ENCODE measurements at places on chromosomes 11 and 22. TPM values are rescaled to one million over a fixed set of nuclear protein-coding genes. Genes with fewer than 3 reads are reported as not detected.

Gene THYN1
- total RNA-seq: 21.1 TPM

Gene CTSC
- 25.7 TPM for total RNA-seq

Gene PISD
- 16.0 TPM for total RNA-seq

Gene OTOG
- not detected for total RNA-seq

Gene ANO3
- 2.6 TPM for total RNA-seq

DNA sequence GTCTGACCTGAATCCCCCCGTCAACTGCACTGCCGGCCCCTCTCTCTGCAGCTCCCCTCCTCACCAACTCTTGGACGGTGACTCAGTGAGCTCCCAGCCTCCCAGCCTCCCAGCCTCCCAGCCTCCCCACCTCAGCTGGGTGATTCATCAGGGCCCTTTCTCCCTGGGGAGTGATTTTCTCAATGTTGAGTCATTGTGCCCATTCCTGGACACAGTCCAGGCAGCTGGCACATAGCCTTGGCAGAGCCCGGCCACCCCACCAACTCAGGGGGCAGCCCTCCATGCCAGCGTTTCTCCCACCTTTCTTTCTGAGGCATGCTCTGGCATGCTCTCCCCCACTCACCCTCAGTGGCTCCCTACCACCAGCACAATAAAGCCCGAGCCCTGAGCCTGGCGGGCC lies 30.7 kb downstream of the PDE2A start:
- no peak for DNase-seq

- no peak for DNase-seq
These were observed 47.1 kb upstream of the RCN1 start for GRCh38 chr11:32043737-32044136.

DNA sequence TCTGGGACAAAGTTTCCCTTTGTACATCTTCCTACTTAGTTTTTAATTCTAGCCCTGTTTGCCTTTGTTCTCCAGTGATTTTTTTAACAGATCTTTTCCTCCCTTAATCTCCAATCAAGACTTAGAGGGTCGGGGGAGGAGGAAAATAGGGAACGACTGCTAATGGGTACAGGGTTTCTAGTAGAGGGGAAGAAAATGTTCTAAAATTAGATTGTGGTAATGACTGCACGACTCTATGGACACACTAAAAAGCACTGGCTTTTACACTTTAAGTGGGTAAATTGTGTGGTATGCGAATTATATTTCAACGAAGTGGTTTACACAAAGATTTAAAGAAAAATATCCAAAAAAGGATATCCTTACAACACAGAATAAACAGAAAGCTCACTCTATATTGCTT lies 110.0 kb upstream of the SPON1 start:
- DNase-seq: no peak

GRCh38 chr11:59770319-59770718 lies 15.1 kb downstream of the STX3 start:
- no peak for DNase-seq

DNA sequence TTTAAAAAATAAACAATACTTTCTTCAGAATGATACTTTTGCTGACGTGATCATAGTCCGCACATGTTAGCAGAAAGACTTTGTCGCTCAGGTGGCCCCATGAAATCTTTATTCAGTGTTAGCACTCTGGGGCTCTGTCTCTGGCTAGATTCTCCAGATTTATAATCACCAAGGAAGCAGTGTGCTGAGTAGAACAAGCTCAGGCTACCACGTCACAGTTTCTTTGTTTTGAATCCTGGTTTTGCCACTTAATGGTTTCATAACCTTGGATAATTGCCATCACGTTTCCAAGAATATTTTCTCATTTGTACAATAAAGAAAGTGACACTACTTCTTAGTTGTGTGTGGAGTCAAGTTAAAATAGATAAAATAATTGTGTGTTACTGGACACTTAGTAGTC lies 3.9 kb upstream of the MUC15 start:
- DNase-seq: no peak

DNA sequence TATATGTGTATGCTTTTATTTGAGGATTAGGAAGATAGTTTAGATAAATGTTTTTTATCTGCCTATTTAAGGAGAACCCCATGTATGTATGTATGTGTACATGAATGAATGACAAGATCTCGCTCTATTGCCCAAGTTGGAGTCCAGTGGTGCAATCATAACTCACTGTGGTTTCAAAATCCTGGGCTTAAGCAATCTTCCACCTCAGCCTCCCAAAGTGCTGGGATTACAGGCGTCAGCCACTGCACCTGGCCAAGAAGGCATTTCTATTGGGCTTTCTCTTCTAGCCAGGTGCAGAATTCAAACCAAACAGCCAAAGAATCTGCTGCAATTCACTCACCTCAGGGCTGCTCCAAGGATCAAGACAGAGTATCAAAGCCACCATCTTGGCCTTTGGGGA lies 25.5 kb upstream of the DGKZ start:
- DNase-seq: peak; percentile 61

DNA sequence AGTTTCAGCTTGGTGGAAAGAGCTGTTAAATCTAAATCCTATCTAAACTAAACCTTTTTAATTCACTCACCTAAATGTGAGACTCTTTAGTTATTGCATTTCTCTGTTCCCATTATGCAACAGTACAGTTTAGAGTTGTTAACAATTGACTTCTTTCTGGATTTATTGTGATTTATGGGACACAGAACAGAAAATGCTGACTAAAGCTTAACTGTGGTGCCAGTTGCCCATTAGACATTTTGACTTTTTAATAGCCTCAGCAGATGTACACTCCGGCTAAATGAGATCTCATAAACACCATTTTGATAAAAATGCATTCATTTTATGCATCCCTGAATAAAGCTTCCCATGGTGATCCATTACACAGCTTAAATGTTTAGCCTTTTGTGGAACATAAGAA lies 356.6 kb downstream of the CASP12 start:
- DNase-seq: no peak

- no peak for DNase-seq
These were observed 123.3 kb upstream of the TBCEL start for GRCh38 chr11:120900643-120901042.

DNA sequence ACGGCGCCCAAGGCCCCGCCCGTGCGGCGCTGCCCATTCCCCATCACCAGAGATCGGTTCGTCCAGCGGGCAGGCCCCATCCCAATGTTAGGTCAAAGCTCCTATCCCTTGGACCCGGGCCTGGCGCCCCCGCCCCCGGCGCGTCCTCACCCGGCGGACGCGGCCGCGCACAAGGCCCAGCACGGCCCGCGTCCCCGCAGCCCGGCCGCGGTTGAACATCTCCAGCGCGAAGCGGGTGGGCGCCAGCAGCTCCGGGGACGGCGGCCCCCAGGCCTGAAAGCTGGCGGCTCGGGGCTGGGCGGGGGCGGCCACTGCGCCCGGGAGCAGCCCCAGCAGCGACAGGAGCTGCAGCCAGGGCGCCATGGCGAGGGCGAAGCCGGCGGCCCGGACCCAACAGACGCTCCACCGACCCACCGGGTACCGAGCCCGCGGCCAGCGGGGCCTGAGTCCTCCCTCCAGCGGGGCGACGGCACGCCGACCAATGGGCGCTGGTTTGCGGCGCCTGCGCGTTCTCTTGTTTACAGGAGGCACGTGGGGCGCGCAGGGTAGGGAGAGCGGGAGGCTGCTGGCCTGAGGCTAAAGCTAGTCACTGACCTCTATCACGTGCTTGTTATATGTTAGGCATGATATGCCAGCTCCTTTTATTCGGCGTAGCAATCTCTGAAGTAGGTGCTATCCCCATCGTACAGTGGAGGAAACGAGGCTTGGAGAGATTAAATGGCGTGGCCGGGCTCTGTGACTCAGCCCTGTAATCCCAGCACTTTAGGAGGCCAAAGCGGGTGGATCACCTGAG lies at the start of gene CTSF:
Gene CTSF (minus strand): TSS at position 483 of the 793 bp plus-strand sequence. CDS start 120 bp downstream, at position 363.
- DNase-seq: peak; percentile 92

- DNase-seq: no peak
These were observed at the start of gene ZNF280A for GRCh38 chr22:22520020-22520656. TSS of gene ZNF280A (minus strand) at chr22:22520270. CDS start at chr22:22515630, 4,640 bp downstream.

DNA sequence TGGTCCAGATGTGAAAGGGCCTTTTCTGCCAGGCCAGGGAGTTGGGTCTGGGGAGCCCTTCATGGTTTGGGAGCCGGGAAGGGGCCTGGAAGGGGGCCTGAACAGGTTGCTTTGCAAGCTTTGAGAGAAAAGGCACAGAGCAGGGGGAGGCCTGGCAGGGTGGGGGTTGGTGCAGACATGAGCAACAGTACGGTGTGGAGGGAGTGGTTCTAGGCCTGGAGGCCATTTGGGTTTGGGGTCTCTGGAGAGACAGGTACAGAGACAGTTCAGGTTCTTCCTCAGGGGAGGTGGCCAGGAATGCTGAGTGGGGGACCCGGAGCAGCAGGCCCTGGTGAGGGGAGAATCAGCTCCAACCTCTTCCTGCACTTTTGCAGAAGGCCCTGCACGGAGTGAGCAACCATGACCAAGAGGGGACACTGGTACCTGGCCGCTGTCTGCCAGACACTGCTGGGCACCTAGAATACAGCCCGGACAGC lies 1.4 kb downstream of the KDELR3 start:
- no peak for DNase-seq

DNA sequence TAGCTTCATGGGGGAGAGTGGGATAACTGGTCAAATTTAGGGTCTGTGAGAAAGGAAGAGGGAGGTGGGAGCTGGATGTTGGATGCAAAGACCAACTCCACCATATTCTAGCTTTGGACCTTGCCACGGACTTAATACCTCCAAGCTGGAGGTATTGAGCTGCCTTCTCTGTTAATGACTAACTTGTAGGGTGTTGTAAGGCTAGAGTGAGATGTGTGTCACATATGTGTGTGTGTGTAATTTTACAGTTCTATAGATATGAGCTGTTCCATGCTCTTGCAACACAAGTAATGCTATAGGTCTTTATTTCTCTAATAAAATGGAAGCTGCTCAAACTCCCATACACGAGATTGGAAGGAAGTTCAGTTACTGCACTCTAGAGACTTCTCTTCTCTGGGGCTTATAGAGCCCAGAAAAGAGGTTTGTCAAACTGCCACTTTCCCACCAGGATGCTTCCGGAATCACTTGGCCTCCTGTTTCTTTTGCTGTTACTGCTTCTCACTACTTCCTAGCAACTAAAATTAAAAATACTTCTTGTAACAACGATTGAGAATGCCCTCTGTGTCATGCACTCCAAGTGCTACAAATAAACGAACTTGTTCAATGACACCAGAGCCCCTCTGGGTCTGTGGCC lies 16.0 kb upstream of the FJX1 start:
- DNase-seq: no peak

- no peak for DNase-seq
These were observed 2.8 kb downstream of the MFRP start for GRCh38 chr11:119343726-119344125.

Data from left lobe of liver (tissue), 2 donors.